ENCODE measurements at places on chromosomes 13 and 19. TPM values are rescaled to one million over a fixed set of nuclear protein-coding genes. Genes with fewer than 3 reads are reported as not detected.

- DNase-seq = no peak
Measured at GRCh38 chr19:6287269-6287885, 7.6 kb upstream of the MLLT1 start.

- no peak for DNase-seq
Measured at GRCh38 chr13:21011378-21011777, 50.0 kb downstream of the LATS2 start.

- DNase-seq = no peak
Measured at GRCh38 chr19:30780032-30780431, 407.8 kb downstream of the ZNF536 start.

The APC2 gene
- not detected for total RNA-seq

The ZIC5 gene
- total RNA-seq = not detected

The FAM98C gene
- total RNA-seq = 22.7 TPM

DNA sequence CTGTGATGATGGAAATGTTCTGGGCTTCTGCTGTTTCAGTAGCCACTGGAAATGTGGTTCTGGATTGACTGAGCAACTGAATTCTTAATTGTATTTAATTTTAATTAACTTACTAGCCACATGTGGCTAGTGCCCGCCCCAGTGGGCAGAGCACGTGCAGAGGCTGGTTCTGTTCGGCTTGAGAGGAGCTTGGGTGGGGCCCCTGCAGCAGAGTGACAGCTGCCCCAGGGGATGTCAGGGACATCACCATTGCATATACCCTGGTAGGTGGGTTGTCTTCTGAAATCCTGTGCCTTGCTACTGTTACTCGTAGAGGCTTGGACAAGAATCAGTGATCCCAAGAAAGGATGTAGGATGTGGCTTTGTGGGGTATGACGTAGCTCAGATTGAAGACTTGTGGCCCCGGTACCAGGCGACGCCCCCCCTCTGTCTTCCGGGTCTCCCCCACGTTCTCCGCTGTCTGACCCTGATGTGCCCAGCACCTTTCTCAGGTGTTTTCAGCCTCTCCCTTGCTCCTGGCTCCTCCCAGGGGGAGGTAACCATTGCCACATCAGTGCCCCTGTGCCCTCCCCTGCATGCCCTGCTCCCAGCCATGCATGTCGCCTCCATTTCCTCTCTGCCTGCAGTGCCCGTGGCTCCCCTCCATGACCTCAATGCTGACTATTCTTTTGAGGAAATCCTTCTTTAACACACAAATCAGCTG lies 102.6 kb upstream of the RNF113B start:
- DNase-seq = no peak

GRCh38 chr19:30340771-30341561 lies 31.2 kb upstream of the ZNF536 start:
- no peak for DNase-seq

Data from omental fat pad (tissue), 4 donors.